ENCODE measurements at places on chromosomes 4 and X.

- no peak for DNase-seq
Measured at GRCh38 chr4:139735381-139736273, 70.0 kb downstream of the MGST2 start.

DNA sequence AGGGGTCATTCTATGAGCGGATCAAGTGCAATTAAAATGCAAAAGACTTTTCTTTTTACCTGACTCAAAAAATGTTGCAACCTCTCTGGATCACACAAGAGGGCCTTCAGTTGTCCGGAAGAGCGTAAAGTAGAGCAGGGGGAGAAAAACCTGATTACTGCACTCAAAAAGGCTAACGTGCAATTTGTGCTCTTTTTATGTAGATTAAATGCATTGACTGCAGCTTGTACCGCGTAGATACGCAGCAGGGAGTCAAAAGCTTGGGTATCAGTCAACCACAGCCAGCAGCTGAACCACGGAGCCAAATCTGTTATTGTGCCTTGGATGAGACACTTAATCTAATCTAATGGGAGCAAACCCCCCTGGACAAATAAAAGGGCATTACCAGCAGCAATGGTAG, 107.3 kb upstream of the RAI2 start:
- no peak for DNase-seq

DNA sequence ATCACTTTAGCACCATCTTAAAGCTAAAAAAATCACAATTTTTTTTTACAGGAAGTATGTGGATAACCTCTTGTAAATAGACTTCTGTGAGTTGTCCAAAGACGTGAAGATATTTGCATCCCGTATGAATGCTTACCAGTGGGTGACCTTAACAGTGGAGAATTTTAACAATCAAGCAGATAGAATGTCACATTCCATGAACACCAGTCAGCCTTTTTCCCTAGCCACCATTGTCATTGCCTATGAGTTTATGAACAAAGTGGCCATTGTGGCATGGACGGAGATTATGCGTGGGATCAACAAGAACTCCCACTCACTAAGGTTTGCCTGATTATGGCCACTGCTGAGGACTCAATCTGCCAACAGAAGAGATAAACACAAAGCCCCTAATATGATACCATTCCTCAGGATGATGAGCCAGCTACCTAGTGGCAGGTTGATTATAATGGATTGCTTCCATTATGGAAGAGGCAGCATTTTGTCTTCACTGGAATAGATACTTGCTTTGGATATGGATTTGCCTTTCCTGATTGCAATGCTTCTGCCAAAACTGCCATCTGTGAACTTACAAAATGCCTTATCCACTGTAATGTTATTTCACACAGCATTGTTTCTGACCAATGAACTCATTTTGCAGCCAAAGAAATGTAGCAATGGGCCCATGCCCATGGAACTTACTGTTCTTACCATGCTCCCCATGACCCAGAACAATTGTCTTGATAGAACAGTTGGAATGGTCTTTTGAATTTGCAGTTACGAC, 830.9 kb upstream of the NDST4 start:
- no peak for DNase-seq

GRCh38 chr4:182975806-182976205, 58.6 kb upstream of the DCTD start:
- DNase-seq: no peak

- no peak for DNase-seq
Measured at GRCh38 chr4:26228883-26229282, 91.9 kb upstream of the RBPJ start.

- no peak for DNase-seq
Measured at GRCh38 chr4:138677212-138677611, 338.4 kb upstream of the NOCT start.

- DNase-seq: no peak
Measured at GRCh38 chr4:121093261-121093660, 20.9 kb upstream of the NDNF start.

DNA sequence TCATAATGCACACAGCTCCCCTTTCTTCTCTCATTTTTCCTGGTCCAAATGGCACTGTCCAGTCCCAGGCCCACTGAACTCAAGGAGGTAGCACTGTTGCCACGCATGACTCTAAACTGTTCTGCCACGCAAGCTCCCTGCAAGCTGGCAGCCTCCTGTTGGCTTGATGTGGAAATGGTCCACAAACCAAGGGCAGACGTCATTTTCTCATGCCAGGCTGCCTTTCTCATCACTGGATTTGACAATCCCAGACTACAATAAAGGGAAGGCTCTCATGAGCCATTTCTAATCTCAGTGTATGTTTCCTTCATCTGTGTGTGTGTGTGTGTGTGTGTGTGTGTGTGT, 22.4 kb downstream of the OTOP1 start:
- no peak for DNase-seq

GRCh38 chrX:118370921-118371624, 25.2 kb downstream of the WDR44 start:
- no peak for DNase-seq

DNA sequence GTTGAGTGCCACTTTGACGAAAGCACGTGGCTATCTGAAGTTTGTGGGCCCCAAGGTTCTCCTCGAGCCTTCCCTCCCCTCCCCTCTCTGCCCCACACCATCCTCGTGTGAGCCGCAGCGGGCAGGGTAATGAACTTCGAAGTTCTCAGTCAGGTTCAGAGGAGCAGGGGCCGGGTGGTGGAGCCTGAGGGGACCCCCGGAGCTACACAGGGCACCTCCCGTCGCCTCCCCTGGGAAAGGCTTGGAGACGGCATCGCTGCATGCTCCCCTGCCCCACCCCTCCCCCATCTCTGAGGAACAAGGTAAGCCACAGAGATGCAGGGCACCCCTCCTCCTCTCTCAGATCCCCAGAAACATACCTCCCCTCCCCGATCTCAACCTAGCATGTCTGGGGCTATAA, 2.8 kb upstream of the NKX1-1 start:
- no peak for DNase-seq

DNA sequence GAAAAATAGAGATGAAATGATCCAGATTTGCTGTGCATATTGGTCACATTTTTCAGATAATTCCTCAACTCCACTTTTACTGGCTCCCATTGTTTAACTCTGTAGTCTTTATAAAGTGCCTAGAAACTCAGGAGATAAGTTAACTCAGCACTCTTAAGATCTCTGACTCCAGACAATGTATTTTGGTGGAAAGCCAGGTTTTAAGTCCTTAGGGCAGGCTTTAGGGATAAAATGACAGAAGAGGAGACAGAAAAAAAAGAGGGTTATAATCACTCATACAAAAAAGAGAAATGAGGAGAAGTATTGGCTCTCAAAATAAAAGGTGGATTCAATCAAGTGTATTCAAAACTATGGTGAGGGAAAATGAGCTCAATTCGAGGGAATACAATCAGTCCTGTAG, 674.8 kb upstream of the INTU start:
- DNase-seq: no peak

DNA sequence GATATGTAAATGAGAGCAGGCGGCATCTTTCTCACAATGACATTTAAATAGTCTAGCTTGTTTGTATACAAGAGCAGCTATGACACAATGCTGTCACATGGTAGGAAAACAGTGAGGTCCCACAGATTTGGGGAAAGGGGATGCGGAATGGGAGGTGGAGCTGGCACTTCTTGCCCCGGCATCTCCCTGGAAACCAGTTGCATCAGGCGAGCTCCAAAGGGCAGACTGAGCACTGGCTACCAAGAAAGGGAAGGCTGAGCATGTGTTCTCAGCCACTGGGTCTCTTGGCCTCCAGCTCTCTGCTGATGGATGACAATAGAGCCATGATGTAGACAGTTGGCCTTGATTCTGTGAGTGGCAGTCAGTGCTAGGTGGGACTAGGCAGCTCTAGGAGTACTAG, 109.0 kb downstream of the UCHL1 start:
- DNase-seq: no peak

GRCh38 chr4:187544461-187545053, 451.0 kb upstream of the ZFP42 start:
- DNase-seq: no peak

GRCh38 chr4:66943112-66943511, 602.2 kb downstream of the CENPC start:
- no peak for DNase-seq

DNA sequence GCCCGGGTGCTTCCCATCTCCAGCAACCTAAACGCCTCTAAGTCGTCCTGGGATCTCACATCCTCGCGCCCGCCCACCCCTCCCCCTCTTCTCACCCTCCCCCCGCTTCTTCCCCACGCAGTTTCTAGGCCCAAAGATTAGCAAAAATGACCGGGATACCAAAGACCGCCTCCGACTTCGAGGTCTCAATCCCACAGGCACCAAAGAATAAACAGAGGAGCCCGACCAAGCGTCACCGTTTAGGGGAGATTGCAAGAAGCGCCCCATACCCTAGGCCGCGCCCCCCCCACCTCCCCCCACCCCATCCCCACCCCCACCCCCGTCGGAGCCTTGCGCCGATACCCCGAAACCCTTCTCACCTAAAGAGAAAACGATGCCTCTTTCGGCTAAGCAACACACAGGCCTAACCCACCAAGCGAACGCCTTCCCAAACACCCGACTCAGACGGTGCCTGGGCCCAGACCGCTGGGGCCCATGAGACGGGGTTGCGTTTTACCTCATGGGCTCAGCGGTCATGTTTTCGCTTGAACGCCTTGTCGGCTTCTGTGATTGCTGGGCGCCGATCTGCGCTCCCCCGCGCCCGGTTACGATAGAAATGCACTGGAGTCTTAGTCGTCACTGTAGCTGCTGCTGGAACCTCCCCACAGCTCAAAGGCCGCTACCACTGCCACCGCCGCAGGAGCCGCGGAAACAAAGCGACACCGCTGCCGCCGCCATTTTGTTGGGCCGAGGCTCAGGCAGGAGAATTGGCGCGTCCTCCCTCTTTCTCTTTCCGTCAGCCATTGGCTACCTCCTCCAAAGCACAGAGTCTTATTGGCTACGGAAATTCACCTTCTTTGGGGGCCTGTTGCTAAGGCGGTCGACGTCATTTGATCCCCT, at the start of gene ATRX:
ATRX (minus strand) TSS at position 731 of the 879 bp plus-strand sequence; CDS start at position 516, 215 bp downstream.
- peak; percentile 55 for DNase-seq

DNA sequence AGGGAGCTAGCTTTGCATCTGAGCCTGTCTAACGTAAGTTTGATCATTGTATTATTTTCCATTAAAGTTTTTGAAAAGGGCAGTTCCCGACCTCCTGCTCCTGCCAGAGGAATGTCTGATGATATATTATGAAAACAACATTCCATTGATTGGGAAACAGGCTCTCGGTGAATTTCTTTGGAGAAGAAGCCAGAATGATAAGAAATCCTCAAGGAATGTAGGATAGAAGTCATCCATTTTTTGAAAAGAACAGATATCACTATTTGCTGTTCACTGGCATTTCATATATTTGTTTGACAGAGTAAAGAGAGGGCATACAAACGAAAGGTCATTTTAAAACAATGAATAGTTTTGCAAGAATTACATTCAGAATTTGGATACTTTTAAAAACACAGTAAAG, 781.0 kb upstream of the HTR2C start:
- no peak for DNase-seq

GRCh38 chr4:154720618-154721267, 23.1 kb upstream of the LRAT start:
- no peak for DNase-seq

DNA sequence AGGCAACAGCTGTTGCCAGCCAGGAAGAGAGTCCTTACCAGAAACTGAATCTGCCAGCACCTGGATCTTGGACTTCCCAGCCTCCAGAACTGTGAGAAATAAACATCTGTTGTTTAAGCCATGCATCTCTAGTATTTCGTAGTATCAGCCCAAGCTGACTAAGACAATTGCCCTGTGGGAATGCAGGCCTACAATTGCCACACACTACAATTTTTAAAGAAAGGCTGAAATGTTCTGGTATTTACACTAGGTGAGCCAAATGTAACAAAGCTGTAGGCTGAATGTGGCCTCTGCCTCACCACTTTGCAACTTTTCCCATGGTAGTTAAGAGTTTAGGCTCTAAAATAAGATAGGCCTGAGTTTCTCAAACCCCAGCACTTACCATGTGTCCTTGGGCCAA, 59.1 kb downstream of the SPATA18 start:
- no peak for DNase-seq

- no peak for DNase-seq
Measured at GRCh38 chr4:142696334-142697122, 149.6 kb downstream of the INPP4B start.

DNA sequence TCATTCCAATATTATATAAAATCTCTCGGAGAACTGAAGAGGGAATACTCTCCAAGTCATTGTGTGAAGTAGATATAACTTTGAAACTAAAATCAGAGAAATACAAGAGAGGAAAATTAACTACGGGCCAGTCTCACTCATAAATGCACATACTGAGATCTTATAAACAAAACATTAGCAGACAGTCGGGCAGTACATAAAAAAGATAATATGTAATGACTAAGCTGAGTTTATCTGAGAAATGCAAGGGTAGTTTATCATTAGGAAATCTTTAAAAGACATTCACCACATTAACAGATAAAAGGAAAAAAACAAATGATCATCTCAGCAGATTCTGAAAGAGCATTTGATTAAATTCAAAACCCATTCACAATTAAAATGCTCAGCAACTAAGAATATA, 116.7 kb downstream of the NYX start:
- DNase-seq: no peak

- DNase-seq: no peak
Measured at GRCh38 chr4:20443015-20443805, 191.5 kb downstream of the SLIT2 start.

- DNase-seq: peak; percentile 21
Measured at GRCh38 chrX:25287521-25287920, 271.8 kb upstream of the ARX start.

- DNase-seq: no peak
Measured at GRCh38 chrX:24485323-24485722, 20.2 kb downstream of the PDK3 start.

- DNase-seq: no peak
Measured at GRCh38 chr4:166816890-166817289, 417.4 kb downstream of the SPOCK3 start.

DNA sequence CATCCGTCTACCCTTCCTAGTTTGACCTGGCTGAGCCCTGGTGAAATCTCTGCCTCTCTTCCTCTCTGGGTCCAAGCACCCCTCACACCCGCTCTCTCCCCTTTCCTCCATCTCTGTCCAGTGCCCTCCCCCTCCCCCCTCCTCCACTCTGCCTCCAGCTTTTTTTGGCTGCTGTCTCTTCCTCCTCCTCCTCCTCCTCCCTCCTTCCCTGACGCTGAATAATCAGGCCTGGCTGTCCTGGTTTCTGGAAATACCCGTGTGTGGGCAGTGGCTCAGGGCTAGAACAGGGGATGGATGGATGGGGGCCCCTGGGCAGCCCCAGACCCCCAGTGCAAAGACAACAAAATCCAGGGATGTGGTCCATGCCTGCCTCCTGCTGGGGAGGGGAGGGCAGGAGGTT, 4.7 kb upstream of the SYP start:
- no peak for DNase-seq

DNA sequence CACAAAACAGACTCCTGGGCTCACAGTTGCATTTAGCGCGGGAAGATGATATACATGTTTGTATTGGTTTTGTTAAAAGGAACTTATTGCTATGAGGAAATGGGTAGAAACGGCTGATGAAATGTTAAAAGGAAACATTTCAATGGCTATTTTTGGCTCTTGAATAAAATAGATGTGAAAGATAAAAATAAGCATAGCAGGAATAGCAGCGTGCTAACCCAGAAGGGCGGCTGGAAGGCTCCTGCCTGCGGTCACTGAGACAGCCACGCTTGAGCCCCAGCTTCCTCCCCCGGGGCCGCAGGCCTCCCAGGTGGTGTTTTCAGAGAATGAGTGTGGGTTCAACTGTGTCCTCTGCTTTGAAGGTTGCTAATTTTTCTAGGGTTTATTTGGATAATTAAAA, 35.0 kb upstream of the CLCN4 start:
- DNase-seq: no peak
